ENCODE measurements at places on chromosomes 4 and X.

GRCh38 chr4:161457906-161458305, 705.9 kb downstream of the FSTL5 start:
- no peak for DNase-seq

DNA sequence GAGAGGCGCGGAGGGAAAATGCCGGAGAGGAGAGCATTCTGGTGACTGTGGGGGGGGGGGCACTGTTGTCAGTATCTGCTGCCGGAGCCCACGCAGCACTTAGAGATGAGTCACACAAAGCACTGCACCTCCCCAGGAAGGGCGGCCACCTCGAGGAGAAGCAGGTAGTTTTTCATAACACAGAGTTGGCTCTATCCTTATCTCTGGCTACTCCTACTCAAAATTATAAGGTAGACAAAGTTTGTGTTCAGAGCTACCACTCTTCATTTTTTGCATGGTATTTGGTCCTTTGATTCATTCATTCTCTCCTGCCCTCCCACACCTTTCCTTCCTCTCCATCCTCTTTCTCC, 76.2 kb upstream of the SCOC start:
- DNase-seq: no peak

DNA sequence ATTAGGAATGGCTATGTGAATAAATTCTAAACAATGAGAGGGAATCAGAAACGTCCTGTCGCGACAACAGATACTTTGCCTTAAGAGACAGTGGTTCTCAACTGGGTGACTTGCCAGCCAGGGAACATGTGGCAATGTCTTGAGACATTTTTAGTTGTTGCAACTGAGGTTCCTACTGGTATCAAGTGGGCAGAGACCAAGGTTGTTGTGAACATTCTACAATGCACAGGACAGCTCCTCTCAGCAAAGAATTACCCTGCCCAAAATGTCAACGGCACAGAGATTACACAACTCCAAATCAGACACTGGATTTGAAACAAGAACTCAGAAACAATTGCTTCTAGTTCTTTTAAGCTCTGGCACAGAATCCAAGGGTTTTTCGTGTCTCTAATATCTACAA, 128.6 kb downstream of the ARHGAP6 start:
- DNase-seq: no peak

DNA sequence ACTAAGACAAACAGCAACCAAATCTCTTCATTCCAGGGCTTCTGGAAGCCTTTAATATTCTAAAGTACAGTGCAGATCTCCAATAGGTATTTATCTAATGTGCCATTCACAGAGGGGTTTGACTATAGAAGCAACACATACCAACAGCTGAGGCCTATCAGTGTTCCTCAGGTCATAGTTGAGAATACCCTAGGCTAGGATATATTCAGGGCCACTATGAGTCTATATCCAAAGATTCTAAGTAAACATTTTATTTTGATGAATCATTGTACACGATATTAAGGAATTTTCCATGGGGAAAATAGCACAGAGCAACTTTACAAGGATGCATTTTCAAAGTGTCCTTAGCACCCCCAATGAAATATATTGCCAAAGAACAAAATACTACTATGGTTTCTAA, 9.7 kb downstream of the SMIM10 start:
- DNase-seq: no peak

DNA sequence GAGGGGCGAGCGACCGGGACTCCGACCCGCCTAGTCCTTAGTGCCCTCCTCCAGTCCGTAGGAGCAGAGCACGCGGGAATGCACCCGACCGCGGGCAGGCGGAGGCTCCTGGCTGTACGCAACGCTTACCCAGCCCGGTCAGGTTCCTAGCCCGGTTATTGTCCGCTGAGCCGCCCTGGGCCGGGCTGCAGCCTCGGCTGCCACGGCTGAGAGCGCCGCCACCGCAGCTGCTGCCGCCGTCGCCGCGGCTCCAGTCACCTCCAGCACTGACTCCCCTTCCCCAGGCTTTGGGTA, at the start of gene AMER1:
AMER1 (minus strand) TSS at position 268 of the 294 bp plus-strand sequence. CDS start 12,422 bp downstream, outside the sequence.
- no peak for DNase-seq

- no peak for DNase-seq
Measured at GRCh38 chr4:53059871-53060270, 197.8 kb downstream of the RASL11B start.

GRCh38 chrX:102883491-102883890, 53.6 kb upstream of the RAB40AL start:
- no peak for DNase-seq

DNA sequence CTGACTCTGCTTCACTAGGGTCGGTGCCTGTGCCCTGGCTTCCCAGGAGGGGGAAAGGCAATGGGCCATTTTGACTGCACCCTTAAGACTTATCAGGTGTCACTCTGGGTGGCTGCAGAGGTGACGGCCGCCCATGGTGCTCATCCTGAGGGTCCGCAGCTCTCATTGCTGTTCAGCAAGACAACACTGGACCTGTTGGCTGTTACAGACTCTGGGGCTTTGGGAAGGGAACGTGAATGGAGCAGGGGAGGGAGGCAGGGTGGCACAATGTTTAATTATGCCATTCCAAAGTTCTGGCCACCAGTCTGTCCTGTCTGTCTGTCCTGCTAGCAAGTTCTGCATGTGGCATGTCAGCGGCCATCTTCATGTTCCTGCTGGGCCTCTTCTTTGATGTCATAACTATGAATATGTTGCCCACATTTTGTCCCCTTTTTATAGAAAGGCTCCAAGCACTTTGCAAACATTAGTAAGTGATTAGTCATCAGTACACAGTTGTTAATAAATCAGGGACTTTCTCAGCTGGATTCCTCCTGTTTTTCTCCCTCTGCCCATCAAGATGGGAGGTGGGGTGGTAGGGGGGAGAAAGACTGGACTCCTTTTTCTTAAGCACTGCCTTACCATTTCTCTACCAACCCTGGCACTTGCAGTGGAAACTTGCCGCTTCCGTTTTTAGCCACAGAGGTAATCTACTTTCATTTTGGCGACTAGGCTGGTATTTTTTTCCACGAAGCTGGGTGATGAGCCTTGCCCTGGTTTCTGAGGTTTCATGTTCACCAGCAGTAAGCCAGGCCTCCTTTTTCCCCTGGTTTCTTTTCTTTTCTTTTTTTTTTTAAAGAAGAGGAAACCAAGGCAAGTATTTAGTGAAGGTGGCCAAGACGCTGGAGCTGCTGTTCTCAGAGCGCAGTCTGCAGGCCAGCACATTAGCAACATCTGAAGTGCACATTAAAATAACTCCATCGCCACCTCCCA, 88.6 kb upstream of the TRIM2 start:
- DNase-seq: peak; percentile 64

DNA sequence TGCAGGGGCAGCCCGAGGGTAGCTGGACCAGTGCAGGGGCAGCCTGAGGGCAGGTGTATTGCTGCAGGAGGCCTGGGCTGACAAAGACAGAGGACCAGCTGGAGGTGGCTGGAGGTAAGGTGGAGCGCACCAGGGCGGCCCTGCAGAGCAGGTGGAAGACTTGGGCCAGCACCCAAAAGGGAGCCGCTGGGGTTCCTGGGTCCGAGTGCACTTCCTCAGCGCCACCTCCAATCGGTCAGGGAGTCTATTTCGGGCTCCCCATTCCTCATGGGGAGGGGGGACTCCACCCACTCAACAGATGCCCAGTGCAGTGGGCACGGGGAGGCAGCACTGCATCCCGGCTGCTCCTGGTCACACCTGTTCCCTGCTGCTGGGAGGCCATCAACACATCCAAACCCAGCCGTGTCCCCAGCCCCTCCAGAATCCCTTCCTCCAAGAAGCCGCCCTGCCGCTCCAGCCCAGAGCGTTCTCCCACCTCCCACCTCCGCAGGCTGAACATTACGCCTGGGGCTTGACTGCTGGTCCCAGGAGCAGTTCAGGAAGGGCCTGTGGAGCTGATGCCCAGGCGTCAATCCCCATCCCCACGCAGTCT, 1.5 kb downstream of the LRPAP1 start:
- DNase-seq: no peak

GRCh38 chrX:45524805-45525204, 324.1 kb upstream of the DIPK2B start:
- no peak for DNase-seq

DNA sequence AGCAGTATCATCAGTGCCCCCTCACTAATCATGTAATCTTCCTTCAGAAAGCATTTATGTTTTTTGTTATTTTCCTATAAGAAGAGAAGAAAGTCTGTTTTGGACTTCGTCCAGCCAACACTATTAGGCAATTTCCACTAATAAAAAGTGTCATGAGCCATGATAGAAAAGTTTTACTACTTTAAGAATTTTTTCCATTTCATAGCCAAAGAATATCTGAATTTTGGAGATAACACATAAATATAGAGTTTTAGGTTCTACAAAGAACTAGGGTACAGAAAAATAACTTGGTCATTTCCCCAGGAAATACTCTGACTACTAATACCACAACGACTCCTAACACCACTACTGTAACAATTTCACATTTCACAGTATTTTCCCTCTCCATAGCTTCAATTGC, 41.8 kb upstream of the VEGFC start:
- no peak for DNase-seq

GRCh38 chrX:150692296-150692695, 900 bp upstream of the MTMR1 start:
- DNase-seq: no peak

GRCh38 chr4:146135941-146136340, 39.6 kb upstream of the LSM6 start:
- DNase-seq: no peak

DNA sequence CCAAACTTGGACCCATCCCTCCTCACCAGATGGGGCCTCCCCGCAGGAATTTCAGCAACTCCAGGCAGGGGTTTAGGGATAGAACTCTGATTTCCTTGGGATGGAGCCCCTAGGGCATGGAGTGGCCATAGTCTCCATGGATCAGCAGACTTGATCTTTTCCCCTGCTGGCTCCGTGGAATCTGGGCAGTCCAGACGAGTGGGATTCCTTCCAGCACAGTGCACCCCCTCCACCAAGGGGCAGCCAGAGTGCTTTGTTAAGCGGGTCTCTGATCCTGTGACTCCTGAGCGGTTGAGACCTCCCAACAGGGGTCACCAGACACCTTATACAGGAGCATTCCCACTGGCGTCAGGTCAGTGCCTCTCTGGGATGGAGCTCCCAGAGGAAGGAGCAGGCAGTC, 40.4 kb downstream of the ENPP6 start:
- DNase-seq: no peak

DNA sequence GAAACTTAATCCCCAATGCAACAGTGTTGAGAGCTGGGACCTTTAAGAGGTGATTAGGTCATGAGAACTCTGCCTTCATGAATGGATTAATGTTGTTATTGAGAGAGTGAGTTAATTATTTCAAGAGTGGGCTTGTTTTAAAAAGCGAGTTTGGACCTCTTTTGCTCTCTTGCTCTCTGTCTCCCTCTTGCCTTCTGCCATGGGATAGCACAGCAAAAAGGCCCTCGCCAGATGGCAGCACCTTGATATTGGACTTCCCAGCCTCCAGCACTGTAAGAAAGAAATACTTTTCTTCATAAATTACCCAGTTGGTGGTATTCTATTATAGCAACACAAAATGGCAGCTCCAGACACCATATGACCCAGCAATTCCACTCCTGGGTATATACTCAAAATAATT, 7.0 kb upstream of the ATP6AP2 start:
- no peak for DNase-seq
